ENCODE measurements at places on chromosomes 12 and 14. TPM values are rescaled to one million over a fixed set of nuclear protein-coding genes. Genes with fewer than 3 reads are reported as not detected.

DNA sequence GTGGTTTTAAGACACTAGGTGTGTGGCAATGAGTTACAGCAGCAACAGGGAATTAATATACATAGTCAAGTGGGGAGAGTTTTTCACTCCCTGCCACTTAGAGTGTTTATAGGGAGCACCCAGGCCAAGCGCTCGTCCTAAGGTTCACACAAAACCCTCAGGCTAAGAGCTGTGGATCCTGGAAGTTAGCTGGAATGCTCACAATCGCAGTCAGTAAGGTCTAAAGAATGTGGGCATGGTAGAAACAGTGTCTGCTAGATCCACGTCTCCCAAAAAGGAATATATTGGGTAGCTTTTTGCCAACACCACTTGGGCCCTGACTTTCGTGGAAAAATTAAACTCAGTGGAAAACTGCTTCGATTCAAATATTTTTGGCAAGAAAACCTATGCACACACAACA, 36.6 kb downstream of the STAB2 start:
- DNase-seq = no peak
- H3K27me3 ChIP-seq = no peaks in the 10 kb centered on the region
- H3K4me3 ChIP-seq = no peak overlapping the region
- H3K27ac ChIP-seq = no peak overlapping the region

DNA sequence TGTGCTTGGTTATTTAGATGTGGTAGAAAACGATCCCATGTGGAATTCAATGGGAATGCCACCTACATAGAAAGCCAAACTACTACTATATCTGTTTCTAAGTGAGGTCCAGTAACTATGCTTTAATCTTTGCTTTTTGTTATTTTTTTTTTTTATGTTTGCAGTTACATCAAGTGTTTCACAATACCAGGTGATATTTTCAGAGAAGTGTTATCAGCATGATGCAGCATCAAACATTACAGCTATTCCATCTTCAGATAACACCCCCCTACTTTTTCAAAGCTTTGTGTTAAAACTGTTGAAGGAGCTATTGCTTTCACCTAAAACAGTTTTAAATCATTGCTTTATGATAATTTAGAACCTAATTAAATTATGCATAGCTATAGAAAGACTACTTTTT, 163.8 kb upstream of the SLC16A7 start:
- no peak overlapping the region for H3K27ac ChIP-seq
- no peaks in the 10 kb centered on the region for H3K4me1 ChIP-seq
- no peaks in the 10 kb centered on the region for H3K27me3 ChIP-seq
- H3K36me3 ChIP-seq = no peaks in the 10 kb centered on the region
- H3K4me3 ChIP-seq = no peak overlapping the region

DNA sequence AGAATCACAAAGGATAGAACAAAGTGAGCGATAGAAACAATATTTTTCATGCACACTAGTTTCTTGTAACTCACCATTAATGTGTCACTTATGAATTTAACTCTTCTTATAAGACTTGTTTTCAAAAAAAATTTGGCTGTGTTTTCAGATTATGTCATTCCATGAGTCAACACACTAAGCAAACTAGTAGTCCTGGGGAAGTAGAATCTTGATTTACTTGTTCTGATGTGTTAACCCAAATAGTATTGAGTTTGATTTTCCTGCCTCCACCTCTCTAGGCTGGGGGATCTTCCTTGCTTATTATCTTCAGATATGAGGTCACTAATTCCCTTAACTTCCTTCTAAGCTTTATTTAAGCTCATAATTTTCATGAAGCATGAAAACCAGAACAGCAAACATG, 151.0 kb upstream of the SEL1L start:
- no peaks in the 10 kb centered on the region for H3K36me3 ChIP-seq
- no peak for DNase-seq
- H3K4me3 ChIP-seq = no peak overlapping the region
- H3K4me1 ChIP-seq = no peaks in the 10 kb centered on the region
- H3K27ac ChIP-seq = no peak overlapping the region

DNA sequence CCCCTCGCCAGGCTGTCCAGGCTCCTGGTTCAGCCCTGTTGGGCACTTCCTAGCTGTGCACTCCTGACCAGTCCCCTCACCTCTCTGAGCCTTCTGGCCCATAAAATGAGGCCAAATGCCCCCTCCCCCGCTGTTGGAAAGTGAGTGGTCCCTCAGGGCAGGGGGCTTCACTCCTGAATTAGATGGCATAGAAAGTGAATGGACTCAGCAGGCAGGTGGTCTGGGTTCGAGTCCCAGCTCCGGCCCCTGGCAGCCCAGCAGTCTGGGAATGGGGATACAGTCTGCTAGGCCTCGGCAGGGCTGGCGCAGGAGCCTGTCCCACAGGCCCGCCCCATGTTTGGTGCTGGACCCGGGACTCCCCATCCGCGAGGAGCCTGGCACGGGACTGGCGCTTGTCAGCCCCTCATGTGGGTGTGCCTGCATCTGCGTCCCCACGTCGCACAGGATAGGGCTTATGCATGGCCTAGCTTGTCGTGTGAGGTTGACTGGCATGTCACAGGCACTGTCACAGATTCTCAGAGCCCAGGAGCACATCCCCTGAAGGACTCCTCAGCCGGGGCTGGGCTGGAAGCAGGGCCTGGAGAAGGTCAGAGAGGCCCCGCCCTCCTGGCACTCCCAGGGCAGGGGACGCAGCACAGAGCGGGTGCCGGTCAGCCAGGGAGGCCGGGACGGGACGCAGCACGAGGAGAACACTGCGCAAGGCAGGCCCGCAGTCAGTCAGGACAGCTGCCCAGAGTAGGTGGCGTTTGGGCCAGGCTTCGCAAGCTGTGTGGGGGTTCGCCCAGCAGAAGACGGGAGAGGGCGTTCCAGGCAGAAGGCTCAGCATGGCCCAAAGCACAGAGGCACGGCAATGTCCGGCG, 40.5 kb downstream of the DIO3 start:
- peaks cover 19% of the 10 kb centered on the region for H3K4me1 ChIP-seq
- peak; percentile 13 for DNase-seq
- peaks cover 13% of the 10 kb centered on the region for H3K36me3 ChIP-seq
- peaks cover 14% of the 10 kb centered on the region for H3K27me3 ChIP-seq
- H3K27ac ChIP-seq = no peak overlapping the region

DNA sequence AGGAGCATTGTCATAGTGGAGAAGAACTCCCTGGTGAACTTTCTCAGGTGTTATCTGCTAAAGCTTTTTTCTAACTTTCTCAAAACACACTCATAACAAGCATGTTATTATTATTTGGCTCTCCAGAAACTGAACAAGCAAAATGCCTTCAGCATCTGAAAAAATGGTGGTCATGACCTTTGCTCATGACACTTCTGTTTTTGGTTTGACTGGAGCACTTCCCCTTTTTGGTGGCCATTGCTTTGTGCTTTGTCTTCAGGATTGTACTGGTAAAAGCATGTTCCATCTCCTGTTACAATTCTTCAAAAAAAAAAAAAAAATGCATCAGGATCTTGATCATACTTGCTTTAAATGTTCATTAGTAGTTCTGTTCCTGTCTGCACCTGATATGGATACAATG, 1241.6 kb upstream of the USP15 start:
- no peaks in the 10 kb centered on the region for H3K4me1 ChIP-seq
- H3K4me3 ChIP-seq = no peak overlapping the region
- no peaks in the 10 kb centered on the region for H3K36me3 ChIP-seq
- no peaks in the 10 kb centered on the region for H3K27me3 ChIP-seq
- H3K27ac ChIP-seq = no peak overlapping the region

DNA sequence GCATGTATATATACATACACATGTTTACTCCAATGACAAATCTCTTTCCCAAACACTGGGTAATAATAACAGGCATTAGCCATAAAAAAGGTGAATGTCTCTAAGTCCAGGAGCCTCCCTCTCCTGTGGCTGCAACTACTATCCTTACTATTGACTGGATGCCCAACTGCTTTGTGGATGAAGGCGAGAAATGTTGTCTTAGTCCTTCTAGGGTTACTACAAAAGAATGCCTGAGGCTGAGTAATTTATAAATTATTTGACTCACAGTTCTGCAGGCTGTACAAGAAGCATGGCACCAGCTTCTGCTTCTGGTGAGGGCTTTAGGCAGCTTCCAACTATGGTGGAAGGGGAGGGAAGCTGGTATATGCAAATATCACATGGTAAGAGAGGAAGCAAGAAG, 366.0 kb upstream of the DDHD1 start:
- H3K4me1 ChIP-seq = peaks cover 25% of the 10 kb centered on the region
- no peak for DNase-seq
- H3K4me3 ChIP-seq = no peak overlapping the region

DNA sequence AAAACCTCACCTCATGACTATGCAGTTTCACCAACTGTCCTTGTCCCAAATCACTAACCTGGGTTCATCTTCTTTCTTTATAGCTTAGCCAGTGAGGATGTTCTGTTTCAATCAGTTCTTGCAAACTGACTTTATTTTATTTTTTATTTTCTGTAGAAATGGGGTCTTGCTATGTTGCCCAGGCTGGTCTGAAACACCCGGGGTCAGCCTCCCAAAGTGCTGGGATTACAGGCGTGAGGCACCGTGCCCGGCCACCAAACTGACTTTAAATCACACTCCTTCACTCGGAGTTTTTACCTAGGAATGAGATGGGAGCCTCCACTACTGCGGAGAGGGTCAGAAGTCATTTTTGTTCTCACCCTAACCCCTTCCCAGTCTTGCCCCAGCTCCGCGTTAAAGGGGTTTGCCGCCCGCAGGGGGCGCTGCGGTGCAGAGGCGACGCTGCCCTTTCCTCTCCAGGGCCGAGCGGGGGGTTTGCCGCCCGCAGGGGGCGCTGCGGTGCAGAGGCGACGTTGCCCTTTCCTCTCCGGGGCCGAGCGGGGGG, 7.0 kb upstream of the B4GALNT3 start:
- H3K27me3 ChIP-seq = peaks cover 43% of the 10 kb centered on the region
- no peak overlapping the region for H3K27ac ChIP-seq
- H3K36me3 ChIP-seq = no peaks in the 10 kb centered on the region
- peaks cover 2% of the 10 kb centered on the region for H3K4me1 ChIP-seq
- no peak overlapping the region for H3K4me3 ChIP-seq

DNA sequence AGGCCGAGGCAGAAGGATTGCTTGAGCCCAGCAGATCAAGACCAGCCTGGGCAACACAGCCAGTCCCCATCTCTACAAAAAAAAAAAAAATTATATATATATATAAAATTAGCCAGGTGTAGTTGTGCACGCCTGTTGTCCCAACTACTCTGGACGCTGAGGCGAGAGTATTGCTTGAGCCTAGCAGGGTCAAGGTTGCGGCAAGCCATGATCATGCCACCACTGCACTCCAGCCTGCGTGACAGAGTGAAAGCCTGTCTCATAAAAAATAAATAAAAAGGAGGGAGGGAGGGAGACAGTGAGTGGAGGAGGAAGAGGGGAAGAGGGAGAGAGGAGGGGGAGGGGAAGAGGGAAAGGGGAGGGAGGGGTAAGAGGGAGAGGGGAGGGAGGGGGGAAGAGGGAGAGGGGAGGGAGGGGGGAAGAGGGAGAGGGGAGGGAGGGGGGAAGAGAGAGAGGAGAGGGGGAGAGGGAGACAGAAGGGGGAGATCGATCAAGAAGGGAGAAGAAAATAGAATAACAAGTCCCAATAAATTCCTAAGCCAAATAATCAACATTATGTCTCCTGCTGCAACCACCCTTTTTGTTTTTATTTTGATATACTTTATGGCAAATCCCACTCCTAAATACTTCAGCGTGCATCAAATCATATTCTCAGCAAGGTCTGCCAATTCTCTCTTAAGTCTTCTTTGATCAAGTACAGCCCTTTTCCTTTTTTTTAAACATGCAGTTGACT, 163.9 kb downstream of the MED13L start:
- H3K4me1 ChIP-seq = peaks cover 2% of the 10 kb centered on the region
- no peak for DNase-seq
- H3K36me3 ChIP-seq = peaks cover 6% of the 10 kb centered on the region
- H3K27ac ChIP-seq = no peak overlapping the region
- H3K27me3 ChIP-seq = no peaks in the 10 kb centered on the region
- no peak overlapping the region for H3K4me3 ChIP-seq

- H3K4me1 ChIP-seq = no peaks in the 10 kb centered on the region
- no peak for DNase-seq
- no peak overlapping the region for H3K27ac ChIP-seq
These were observed 66.4 kb upstream of the SLC38A4 start for GRCh38 chr12:46892034-46892705.

DNA sequence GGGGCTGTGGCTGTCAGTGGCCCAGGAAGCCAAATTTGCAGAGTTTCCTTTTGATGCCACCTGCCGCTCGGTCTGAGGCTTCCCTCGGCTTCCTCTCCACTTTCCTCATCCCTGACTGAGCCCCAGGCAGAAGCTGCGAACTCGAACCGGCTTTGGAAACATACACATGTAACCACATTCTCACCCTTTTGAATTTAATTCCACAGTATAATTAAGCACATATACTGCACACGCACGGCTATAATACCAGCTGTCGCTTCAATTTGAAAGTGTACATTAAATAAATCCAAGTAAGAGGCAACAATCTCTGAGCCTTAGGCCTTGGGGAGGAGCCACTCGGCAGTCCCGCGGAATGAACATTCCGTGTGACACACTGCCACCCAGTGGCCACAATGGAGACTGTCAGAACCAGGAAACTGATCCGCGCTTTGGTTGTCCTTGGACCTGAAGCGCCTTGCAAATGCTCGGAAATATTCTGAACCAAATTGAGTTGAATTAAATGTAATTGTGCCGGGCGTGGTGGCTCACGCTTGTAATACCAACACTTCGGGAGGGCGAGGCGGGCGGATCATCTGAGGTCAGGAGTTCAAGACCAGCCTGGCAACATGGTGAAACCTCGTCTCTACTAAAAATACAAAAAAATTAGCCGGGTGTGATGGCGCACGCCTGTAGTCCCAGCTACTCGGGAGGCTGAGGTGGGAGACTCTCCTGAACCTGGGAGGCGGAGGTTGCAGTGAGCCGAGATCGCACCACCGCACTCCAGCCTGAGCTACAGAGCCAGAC, 117.9 kb upstream of the TMPO start:
- peak; percentile 89 for DNase-seq
- H3K36me3 ChIP-seq = no peaks in the 10 kb centered on the region
- peaks cover 39% of the 10 kb centered on the region for H3K4me1 ChIP-seq
- peak overlapping the region; percentile 84 for H3K27ac ChIP-seq
- no peaks in the 10 kb centered on the region for H3K27me3 ChIP-seq
- peak overlapping the region; percentile 75 for H3K4me3 ChIP-seq

- H3K4me3 ChIP-seq = no peak overlapping the region
- H3K4me1 ChIP-seq = peaks cover 7% of the 10 kb centered on the region
- peaks cover 29% of the 10 kb centered on the region for H3K27me3 ChIP-seq
- no peaks in the 10 kb centered on the region for H3K36me3 ChIP-seq
- no peak overlapping the region for H3K27ac ChIP-seq
These were observed 52.9 kb upstream of the OR9K2 start for GRCh38 chr12:55073043-55074022.

DNA sequence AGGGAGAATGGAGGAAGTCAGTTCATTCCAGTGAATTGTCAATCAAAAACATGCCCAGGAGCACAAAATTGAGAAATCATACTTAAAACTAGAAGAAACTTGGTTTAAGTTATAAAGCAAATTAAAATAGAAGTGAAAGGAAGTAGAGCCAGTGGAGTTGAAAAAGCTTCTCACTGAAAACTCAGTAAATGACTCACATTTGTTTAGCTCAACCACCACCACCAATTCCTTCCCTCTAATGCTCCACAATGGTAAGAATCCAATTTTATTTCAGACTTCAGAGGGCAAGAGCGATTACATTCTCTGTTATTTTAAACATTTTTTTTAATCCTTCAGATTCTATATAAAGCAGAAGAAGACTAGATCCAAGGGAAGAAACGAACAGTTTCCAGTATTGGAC, 19.4 kb downstream of the UTP20 start:
- no peaks in the 10 kb centered on the region for H3K27me3 ChIP-seq
- H3K4me1 ChIP-seq = no peaks in the 10 kb centered on the region
- no peak overlapping the region for H3K4me3 ChIP-seq
- no peak for DNase-seq
- no peak overlapping the region for H3K27ac ChIP-seq

GRCh38 chr14:92861856-92862745, 60.8 kb upstream of the CHGA start:
- H3K4me1 ChIP-seq = no peaks in the 10 kb centered on the region
- H3K36me3 ChIP-seq = no peaks in the 10 kb centered on the region
- H3K27ac ChIP-seq = no peak overlapping the region

TTC9 gene
- 14.8 TPM for total RNA-seq

C14orf132 gene
- total RNA-seq = 0.50 TPM

RASSF3 gene
- 61.7 TPM for total RNA-seq

VPS37B gene
- 26.5 TPM for total RNA-seq
